Stomach (tissue), 19 donors: ENCODE measurements at places on chromosomes 13 and 19.

GRCh38 chr13:44147233-44147632 is 226.4 kb upstream of the SERP2 start:
- no peak for DNase-seq

DNA sequence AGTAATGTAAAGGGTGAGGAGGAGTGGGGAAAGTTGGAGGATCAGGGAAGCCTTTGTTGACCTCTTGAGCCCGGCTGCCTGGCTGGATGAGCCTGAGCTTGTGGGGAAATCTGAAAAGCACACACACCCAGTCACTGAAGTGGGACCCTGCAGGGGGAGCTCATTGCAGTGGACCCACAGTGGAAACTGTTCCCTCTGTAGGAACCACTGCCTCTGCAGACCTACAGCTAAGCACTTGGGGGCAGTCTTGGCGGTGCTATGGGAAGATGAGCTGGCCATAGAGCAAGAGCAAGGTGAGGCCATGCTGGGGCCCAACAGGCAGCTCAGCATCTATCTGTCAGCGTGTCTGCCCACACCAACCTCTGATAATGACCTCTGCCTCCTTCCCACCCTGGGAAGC is 294.8 kb downstream of the TSHZ3 start:
- peak; percentile 26 for DNase-seq

DNA sequence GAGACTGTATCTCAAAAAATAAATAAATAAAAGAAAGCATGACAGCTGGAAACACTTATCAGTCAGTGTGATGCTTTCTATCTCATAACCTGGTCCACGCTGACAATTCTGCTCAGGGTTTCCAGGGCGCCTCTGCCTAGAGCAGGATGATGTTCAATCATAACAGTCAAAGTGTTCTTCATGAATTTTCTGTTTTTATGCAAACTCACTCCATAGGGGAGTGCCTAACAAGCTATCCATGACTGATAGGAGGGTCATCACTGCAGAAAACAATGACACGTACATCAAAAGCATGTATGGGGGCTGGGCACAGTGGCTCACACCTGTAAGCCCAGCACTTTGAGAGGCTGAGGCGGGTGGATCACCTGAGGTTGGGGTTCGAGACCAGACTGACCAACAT is 41.4 kb upstream of the ZNF83 start:
- DNase-seq = no peak

GRCh38 chr13:65028101-65028500 is 2202.0 kb downstream of the PCDH9 start:
- DNase-seq = no peak

GRCh38 chr13:101205408-101205807 is 210.9 kb downstream of the NALCN start:
- DNase-seq = no peak

DNA sequence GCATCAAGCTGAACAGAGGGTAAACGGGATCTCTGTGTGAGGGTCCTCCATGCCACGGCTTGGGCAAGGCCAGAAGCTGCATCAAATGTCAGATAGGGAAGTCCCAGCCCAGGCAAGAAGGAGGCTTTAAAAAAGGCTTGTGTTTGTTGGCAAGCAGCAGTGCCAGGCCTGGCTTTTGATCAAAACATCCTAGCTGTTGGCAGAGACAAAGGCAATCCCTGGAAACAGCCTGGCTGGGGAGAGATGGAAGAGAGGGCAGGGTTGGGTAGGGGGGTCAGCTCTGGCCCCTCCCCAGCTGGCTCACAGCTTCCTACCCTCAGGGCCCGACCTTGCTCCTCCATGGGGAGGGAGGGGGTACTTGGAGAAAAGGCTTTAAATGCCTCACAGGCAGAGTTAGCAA is 61.8 kb upstream of the KCTD15 start:
- no peak for DNase-seq

DNA sequence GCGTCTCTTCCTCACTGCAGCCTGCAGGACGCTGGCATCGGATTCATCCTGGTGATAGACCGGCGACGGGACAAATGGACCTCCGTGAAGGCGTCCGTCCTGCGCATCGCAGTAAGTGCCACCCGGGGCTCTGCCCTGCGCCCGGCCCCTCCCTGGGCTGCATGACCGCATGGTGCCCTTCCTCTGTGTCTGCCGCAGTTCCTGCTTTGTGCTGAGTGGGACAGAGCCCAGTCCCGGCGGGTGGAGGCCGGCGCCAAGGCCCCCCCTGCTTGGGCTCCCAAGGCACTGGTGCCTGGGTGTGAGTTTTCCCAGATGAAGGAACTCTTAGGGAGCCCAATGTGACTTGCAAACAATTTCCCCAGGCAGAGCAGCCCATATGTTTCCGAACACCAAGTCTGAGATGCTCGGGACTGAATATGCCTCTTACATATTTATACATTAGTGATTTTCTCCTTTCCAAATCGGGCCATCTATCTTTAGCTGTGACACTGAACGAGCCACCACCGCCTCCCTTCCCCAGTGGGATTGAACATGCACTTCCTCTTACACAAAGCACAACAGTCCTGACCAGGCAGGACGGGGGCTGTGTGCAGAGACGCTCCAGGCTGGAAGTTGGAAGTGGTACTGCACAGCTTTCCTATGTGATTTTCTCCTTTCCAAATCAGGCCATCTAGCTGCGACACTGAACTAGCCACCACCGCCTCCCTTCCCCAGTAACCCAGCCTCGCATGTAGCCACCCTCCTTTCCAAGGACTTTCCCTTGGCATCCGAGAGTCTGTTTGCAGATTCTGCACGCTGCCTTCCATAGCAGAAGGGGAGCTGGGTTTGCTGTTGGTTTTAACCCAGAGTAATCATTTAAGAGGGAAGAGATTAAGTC is 60.1 kb upstream of the F7 start:
- DNase-seq = no peak

- no peak for DNase-seq
These were observed 2.5 kb downstream of the HDGFL2 start for GRCh38 chr19:4474514-4475022.

- no peak for DNase-seq
These were observed 6.1 kb downstream of the CHERP start for GRCh38 chr19:16536130-16536529.

DNA sequence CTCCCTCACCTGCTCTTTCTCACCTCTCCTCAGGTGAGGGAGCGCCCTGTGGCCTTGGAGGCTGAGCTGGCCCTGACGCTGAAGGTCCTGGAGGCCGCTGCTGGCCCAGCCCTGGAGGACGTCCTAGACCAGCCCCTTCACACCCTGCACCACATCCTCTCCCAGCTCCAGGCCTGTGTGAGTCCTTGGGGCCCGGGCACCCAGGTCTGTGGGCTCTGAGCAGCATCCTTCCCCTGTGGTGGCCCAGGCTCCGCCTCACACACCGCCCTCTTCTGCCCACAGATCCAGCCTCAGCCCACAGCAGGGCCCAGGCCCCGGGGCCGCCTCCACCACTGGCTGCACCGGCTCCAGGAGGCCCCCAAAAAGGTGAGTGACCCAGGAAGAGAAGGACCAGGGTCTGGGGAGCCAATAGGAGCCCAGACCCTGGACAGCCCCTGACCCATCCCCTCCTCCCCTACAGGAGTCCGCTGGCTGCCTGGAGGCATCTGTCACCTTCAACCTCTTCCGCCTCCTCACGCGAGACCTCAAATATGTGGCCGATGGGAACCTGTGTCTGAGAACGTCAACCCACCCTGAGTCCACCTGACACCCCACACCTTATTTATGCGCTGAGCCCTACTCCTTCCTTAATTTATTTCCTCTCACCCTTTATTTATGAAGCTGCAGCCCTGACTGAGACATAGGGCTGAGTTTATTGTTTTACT is 1.9 kb downstream of the IFNL1 start:
- DNase-seq = peak; percentile 37

DNA sequence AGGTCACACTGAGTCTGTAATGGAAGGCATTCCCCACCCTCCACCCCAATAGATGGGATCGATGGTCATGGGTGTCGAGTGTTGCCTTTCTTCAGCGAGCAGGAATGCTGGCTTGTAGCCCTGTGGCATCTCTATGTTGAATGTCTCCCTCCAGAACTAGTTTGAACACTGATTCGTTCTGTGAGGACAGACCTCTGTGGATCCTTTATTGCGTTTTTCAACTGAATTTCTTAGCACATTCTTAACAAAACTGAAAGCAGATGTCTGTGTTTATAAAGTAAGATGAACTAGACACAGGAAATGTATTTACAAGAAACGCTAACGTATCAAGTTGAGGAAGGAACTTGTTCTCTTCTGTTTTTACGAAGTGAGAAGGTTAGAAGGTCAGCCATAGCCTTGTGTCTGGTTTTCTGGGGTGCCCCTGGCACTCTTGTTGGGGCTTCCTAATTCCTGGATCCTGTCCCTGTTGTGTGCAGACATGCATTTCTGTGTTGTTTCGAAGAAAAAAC is 36.8 kb upstream of the TM9SF2 start:
- no peak for DNase-seq

- peak; percentile 25 for DNase-seq
These were observed 27.3 kb upstream of the GPI start for GRCh38 chr19:34337739-34338138.

DNA sequence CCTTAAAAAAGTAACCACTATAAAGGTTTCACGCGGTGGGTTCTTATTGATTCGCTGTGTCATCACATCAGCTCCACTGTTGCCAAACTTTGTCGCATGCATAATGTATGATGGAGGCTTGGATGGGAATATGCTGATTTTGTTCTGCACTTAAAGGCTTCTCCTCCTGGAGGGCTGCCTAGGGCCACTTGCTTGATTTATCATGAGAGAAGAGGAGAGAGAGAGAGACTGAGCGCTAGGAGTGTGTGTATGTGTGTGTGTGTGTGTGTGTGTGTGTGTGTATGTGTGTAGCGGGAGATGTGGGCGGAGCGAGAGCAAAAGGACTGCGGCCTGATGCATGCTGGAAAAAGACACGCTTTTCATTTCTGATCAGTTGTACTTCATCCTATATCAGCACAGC is 30.6 kb downstream of the FGF9 start:
- DNase-seq = no peak

GRCh38 chr19:53880711-53881481 is 1.1 kb upstream of the PRKCG start:
- peak; percentile 12 for DNase-seq

GRCh38 chr13:62512194-62513141 is 1096.8 kb upstream of the PCDH20 start:
- peak; percentile 66 for DNase-seq

DNA sequence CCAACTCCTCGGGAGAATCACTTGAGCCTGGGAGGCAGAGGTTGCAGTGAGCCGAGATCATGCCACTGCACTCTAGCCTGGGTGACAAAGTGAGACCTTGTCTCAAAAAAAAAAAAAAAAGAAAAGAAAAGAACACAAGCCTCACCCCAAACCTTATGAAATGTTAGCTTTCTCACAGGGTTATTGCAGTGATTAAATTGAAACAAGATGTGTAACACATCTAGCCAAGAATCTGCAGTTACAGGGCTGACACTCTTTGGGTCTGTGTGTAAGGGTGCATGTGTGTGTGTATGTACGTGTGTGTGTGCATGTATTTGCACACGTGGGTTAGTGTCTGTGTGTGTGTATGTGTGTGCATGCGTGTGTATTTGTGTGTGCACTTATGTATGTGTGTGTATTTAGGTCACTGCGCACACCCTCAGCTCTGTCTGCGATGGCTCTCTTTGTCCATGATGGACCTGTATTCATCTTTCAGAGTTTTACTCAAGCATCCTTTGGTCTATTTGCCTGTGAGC is 336.3 kb downstream of the UQCRFS1 start:
- no peak for DNase-seq

- peak; percentile 95 for DNase-seq
These were observed 18.2 kb downstream of the LSM4 start for GRCh38 chr19:18304458-18305310.

- no peak for DNase-seq
These were observed 30.1 kb downstream of the TPP2 start for GRCh38 chr13:102626928-102627327.

DNA sequence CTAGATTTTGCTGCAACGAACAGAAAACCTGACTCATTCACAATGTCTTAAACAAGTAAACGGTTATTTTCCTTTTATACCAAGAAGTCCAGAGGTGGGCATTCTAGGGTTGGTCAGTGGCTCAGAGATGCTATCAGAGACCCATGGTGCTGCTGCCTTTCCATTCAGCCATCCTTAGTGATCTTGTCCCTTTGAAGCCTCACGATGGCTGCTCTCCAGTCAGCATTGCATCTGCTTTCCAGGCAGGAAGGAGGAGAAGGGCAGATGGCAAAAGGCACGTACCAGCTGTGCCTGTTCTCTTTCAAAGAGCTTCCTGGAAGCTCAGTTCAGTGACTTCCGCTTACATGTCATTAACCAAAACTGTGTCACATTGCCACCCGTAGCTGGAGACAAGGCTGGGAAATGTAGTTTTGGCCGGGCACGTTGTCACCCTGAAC is 30.1 kb downstream of the WDFY2 start:
- no peak for DNase-seq

DNA sequence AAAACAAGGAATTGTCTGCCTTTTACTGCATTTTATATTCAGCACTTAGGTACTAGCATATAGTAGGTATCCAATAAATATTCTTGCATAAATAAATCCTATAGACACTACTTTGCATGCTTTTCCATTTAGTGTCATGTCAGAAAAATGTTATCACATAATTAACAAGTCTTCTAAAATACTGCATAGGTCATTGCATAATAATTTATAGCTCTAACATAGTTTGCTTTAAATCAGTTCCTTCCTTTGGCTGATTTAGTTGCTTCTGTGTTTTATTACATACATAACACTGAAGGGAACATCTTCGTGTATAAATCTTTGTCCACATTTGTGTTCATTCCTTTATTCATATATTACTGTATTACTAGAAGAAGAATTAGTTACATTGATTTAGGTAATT is 36.2 kb downstream of the WASF3 start:
- no peak for DNase-seq

GRCh38 chr13:66074018-66074615 is 1156.0 kb downstream of the PCDH9 start:
- no peak for DNase-seq

- no peak for DNase-seq
These were observed 2463.1 kb downstream of the PCDH9 start for GRCh38 chr13:64767054-64767453.

GRCh38 chr19:35341565-35342225 is 6.0 kb upstream of the FFAR1 start:
- DNase-seq = no peak

DNA sequence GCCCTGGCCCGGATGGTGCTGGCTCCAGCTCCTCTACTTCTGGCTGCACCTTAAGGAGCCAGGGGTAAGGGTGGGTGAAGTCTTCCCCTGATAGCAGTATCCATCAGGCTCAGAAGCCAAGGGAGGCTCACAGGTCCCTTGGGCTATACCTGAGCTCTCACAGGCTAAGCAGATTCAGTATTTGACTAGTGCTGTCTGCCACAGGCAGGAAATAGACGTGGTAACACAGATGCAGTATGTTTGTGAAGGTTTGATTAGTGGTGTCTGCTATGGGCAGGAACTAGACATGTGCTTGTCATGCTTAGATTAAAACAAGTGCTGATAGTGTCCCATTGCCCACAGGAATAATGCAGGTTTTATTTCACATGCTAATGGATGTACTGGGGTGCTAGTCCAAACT is 4.0 kb downstream of the SYT5 start:
- no peak for DNase-seq

DNA sequence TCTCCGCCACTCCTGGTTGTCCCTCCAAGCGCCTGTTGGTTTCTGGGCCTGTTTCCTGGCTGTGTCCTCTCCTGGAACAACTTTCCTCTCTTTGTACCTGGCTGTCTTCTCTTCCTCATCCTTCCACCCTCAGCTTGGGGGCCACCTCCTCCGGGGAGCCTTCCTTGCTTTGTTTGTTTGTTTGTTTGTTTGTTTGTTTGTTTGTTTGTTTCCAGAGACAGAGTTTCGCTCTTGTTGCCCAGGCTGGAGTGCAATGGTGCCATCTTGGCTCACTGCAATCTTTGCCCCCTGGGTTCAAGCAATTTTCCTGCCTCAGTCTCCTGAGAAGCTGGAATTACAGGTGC is 6.6 kb upstream of the TCF3 start:
- no peak for DNase-seq

GRCh38 chr19:45577111-45577905 is 7.3 kb downstream of the OPA3 start:
- DNase-seq = peak; percentile 81
